ENCODE measurements at places on chromosomes 2 and 18.

DNA sequence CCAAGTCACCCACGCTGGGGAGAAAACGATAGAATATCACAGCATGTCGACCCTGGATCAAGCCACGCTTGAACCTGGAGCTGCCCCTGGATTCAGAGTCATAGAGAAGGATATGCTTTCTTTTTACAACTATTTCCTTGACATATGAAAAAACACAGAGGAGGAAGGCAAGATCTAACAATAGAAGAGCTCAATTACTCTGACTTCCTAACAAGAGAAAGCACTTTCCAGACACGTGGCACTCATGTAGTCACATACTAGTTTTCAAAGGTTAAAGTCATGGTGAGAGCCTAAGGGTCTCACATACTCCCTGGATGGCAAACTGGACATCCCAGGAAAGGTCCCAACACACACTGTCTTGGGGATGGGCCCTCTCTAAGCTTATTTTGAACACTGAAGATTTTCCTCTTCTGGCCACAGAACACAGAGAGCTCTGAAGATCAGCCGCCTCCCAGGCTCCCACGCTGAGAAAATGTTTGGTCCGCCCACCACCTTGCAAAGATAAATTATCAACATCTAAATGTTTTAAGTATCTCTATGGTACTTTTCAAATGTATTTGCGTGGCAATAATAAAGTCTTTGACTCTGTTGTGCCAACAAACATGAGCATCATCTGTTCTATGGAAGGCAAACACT is 4.9 kb downstream of the PXDN start:
- DNase-seq, result no peak

DNA sequence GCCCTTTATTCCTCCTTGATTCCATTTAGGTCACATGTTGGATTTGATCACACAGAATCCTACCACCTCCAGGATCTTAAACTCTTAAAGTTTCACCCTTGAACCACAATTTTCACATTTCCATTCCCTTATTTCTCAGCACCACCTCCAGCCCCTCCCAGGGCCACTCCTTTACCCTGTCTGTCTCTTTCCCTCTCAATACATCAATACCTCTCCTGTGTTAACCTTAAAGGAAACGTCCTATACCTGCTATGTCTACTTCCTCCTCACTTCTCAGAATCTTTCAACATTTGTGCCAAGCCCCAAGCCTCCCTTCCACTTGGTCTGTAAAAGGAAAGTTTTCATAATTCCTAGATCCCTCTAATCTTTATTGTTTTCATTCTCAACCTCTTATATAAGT is 158.8 kb downstream of the BAZ2B start:
- no peak for DNase-seq

DNA sequence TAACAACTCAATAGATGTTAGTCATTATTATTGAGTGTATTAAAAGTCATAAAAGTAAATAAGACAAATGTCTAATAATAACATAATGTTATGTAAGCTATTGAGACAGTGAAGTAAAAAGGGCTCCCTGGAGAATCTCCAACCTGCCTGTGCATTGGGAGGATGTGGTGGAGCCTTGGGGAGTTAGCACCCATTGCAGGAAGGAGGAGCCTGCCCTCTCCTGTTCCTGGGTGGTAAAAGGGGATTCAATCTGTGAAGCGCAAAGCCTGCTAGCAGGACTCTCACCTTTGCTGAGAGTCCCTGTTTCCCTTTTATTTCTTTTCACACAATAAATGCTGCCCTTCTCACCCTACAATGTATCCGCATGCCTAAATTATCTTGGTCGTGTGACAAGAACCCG is 206.1 kb downstream of the RAB3GAP1 start:
- no peak for DNase-seq

GRCh38 chr2:53231908-53232307 is 535.7 kb upstream of the CHAC2 start:
- no peak for DNase-seq

DNA sequence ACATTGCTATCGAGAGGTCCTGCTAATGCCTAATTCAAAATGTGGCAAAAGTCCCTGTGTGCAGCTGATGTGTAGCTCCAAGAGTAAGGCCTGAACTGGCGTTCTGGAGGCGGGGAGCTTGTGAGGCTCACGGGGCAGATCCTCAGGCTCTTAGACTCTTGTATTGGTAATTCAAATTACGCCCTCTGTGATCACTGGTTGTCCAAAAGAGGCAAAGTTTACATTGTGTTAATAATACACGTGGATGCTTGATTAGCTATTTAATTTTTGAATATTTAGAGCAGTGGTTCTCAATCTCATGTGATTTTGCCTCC is 12.4 kb upstream of the CRYGA start:
- no peak for DNase-seq

- no peak for DNase-seq
Observed at GRCh38 chr18:24248359-24248758, 109.5 kb downstream of the CABYR start.

DNA sequence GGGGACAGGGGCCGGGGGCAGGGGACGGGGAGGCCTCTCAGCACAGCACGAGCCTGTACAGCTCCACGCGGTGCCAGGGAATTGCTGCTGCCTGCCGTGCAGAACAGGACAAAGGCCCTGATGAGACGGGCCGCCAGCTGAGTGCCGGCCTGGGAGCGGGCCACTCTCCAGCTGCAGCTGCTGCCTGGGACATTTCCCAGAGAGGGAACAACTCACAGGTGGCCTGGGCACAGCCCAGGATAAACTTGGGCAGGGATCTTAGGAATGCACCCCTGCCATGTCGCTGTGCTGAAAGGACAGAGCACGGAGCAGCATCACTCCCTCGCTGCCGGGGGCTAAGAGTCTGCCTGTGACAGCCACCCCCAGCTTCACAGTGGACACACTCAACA is 38.8 kb downstream of the CENPO start:
- DNase-seq, result no peak

DNA sequence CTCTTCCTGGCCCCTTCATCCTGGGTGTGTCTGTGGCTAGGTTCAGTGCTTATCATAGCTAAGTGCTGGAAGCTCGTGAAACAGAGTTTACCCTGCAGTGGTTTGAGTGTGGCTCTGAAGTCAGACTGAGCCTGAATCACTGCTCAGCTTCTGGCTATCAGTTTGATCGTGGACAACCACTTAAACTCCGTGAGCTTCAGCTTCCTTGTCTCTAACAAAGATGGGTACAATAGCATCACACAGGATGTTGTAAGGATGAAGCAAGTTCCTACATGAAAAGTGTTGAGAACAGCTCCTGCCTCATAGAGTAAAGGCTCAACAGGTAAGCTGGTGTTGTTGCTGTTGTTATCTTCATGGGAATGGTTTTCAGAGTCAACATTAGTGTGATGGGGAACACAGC is 210.3 kb downstream of the CLIP4 start:
- no peak for DNase-seq

DNA sequence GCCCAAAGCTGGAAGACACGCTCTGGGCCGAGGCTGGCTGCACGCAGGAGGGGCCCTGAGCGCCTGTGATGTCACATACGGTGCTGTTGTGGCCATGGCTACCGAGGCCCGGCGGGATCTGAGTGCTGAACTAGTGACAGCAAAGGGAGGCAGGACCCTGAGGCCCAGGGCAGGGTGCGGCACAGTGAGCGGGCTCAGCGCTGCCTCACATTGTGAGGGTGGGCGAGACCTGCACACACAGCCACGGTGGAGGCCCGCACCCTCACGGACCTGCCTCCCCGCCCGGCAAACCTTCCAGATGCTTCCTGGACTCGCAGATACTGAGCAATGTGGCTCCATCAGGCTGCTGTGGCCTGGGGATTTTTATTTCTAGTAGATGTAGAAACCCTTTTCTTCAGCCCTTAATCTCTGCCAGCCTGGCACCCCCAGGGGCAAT is 133.8 kb upstream of the CTDP1 start:
- no peak for DNase-seq
